ENCODE measurements at places on chromosomes 5 and 9.
A peak's percentile ranks its signal among the peaks of the same experiment; 100 is the strongest.

DNA sequence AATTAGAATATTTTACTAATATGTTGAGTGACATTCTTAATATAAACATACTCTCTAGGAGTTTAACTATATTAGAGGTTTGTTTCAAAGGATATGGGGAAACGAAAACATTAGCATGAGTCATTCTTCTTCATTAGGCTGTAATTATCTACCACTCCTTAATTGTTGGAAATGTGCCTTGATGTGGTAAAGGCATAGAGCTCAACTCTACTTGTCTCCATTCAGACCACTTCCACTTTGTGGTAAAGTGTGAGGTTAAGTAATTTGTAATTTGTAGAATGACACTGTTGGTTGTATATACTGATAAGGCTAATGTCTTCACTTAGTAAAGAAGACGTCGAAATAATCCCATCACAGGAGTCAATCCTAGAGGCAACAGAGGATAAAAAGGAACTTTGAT, 58.1 kb downstream of the HAPLN1 start:
- no peak for DNase-seq

DNA sequence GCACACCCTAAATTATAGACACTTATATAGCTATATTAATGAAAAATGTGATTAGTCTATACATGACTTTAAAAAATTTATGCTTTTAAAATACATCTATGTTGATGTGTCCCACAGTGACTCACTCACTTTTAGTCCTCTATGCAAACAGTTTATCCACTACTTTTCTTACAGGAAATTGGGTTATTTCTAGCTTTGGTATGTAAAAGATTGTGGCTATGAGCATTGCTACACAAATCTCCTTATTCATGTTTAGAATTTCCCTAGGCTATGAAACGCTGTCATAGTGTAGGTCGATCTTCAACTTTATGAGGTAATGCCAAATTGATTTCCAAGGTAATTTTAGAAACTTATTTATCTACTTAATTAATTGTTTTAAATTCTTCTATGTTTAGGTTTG, 687.4 kb downstream of the PRR16 start:
- no peak for DNase-seq

DNA sequence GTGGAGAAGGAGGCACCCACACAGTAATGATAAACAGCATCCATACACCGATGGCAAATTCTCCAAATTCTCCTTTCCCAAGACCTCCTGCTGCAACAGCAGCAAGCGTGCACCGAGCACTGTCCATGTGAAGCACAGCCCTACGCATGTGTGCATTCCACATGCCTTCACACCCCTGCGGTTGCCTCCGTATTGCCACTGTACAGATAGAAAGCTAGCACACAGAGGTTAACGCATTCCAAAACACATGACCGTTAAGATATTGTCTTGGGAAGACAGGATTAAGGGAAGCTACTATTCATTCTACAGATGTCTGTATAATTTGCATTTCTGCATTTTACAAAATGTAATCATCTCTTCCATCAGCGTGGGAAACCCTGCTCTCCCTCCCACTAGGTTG, 6.6 kb downstream of the FLT4 start:
- DNase-seq = no peak

- DNase-seq = no peak
Observed at GRCh38 chr5:112646139-112646936, 91.3 kb upstream of the APC start.

DNA sequence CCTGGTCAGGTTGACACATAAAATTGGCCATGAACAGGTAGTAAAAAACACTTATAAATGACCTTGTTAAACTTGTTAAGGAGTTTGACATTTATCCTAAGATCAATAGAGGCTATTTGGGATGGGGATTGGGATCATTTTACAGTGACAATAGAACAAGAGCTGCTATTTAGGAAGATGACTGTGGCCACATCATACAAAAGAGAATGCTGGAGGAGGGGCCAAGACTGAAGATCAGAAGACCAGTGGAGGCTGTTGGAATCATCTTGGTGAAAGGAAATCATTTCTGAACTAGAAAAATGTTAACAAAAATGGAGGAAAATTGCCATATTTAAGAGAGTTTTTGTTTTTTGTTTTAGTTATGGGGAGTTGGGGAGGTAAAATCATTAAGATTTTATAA, 304.8 kb upstream of the TLE4 start:
- DNase-seq = no peak

DNA sequence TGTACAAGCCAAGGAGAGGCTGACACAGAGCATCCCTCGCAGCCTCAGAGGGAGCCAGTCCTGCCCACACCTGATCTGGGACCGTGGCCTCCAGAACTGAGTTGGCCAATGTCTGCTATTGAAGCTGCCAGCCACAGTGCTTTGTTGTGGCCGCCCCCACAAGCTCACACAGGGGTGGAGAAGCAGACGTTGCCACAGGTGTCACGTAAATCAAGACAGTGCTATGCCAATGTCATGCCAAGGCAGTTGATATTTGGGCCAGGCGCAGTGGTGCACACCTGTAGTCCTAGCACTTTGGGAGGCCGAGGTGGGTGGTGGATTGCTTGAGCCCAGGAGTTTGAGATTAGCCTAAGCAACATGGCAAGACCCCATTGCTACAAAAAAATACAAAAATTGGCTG, 17.3 kb upstream of the TERT start:
- peak; percentile 42 for DNase-seq

- DNase-seq = peak; percentile 33
Observed at GRCh38 chr5:151772029-151772845, 483 bp downstream of the G3BP1 start.

DNA sequence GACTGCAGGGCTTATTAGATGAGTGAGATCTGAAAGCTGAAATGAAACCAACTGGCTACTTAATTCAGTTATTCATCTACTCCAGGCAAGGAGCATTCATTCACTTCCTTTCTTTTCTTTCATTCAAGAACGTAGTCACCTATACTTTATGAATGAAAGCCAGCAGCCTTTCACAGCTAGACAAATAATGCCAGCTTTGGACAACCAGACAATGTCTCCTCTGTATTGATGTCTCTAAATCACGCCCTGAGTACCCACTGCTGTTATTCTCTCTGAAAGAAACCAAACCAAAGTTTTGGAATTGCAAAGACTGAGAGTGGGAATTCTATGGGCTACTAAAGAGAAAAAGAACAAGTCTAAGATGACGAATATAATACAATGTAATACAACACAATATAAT, 121.2 kb upstream of the PTPN3 start:
- DNase-seq = no peak

DNA sequence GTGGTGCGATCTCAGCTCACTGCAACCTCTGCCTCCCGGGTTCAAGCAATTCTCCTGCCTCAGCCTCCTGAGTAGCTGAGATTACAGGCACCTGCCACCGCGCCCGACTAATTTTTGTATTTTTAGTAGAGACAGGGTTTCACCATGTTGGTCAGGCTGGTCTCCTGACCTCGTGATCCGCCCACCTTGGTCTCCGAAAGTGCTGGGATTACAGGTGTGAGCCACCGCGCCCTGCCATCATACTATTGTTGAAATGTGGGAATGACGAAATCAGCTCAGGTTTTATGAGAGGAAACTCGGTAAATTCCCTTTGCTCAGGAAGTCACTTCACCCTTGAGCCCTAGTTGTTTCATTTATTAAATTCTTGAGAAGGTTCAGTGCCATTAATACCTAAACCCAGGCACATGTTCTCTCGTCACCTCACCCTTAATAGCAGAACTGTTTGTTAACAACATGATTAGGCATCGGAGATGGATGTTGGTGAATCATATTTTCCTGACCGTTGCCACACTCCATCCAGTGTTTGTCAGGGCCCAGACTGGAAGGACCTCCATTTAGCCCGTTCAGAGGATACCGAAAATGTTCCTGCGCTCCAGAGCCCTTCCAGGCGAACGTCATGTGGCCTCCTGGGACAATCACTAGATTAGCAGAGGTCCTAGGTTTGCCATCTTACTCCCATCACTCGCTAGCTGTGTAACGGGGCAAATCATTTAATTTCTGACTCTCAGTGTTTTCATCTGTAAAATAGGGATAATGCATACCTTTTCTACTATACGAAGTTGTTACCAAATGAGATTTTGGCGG, 20.0 kb upstream of the CREBRF start:
- no peak for DNase-seq

DNA sequence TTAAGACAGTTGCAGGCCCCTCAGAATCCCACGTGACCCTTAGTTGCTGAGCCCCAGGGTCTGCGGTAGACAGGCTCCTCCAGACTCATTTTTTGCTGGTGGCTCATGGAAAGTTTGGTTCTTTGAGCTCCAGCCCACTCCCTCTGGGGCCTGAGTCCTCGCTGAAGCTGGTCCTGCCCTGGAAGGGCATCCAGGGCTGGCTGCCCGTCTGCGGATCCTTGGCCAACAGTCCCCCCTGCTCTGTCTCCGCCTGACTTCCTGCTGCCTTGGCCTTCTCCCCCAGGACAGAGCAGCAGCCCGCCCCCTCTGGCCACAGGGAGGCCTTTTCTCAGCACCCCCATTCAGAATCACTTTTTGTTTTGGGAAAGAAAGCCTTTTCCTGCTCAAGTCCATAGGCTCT, 24.4 kb downstream of the SLC6A7 start:
- no peak for DNase-seq

GRCh38 chr5:10474521-10475075, 32.9 kb downstream of the ROPN1L start:
- no peak for DNase-seq

DNA sequence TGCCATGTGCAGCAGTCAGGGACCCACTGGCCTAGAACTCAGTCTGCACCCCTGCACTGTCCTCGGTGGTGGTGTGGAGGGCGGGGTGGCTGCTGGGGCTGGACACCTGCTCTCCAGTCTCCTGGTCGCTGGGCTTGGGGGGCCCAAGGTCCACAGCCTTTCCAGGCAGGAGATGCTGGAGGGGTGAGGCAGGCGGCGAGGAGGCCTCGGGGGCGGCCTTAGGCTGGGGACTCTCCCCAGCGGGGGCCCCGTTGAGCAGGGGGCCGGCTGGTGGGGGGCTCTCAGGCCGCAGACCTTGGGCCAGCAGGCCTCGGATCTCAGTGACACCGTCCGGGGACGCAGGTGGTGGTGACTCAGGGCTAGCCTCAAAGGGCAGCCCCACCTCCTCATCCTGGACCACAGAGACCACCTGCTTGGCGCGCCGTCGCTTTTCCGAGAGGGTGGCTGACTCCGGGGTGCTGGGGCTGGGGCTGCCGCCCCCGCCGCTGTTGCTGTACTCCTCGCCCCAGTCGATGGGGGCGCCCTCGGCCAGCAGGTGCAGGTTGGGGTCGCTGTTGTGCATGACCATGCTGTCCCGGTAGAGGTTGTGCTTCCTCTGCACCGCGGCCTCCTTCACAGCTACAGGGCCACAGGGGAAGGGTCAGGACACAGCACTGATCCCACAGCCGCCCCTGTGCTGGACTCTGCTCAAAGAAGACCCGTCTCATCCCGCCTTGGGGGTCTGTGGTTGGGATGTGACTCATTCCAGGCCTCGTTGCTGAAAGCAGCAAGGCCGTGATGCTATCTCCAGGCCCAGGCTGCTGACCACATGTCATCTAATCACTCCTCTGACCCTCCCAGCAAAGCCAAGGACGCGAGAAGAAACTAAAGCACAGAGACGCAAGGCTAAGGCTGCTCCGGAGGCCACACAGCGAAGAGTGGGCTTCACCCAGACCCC, 55.8 kb downstream of the LRSAM1 start:
- DNase-seq = no peak

DNA sequence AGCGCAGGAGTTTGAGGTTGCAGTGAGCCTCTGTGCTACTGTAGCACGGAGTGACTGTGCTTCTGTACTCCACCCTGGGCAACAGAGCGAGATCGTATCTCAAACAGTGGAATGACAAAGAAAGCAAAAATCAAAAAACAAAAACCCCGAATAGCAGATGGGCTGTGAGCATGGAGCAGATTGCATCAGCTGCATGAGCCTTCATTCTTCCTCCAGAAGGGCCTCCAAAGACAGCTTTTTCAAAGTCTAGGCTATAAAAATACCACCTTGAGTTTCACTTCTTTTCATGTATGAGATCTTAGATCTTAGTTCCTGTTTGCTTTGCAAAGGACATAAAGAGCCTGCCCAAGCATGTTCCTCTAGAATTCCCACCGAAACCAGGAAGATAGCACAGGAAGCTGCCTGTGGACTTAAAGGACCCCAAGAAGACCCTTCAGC, 15.0 kb upstream of the HSPB3 start:
- no peak for DNase-seq

DNA sequence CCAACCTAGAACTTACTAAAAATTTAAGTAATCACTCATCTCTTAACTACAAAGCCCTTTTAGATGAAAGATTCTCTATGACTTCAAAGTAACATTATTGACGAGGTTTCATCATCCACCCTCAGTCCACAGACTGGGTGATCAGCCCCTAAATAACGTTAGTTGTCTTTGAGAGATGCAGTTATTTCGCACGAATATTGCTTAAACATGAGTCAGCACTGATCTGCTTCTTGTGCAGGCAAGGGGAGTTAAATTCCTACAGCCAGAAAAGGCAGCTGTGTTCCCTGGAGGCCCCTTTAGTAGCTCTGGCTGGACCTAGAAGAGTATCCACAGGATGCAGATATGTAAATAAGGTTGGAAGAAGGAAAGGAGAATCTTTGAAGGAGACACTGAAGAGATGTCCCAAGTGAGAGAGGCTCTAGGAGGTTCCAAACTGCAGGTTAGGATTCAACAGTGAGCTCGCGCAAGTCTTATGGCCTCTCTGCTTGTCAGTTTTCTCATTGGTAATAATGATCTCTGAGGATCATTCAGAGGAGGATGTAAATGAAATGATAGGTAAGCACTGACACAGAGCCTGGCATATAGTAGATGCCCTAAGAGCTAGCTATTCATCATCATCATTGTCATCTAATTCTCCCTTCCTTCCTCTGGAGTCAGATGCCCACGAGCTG, 122.2 kb upstream of the MAN2A1 start:
- DNase-seq = no peak

DNA sequence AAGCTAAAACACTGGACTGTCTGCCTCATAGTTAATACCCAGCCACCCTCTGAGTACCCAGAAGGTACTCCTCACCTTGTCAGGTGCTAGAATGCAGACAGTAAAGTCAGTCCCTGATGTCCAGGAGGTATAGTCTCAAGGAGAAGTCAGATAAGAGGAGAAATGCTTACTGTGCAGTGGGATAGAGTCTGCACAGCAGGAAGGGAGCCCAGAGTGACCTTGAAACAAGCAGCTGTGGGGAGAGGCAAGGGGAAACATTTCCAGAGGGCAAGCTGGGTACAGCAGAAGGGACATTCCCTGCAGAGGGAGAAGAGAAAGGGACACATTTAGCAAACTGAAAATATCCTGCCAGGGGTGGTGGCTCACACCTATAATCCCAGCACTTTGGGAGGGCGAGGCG, 122.7 kb downstream of the GCNT1 start:
- DNase-seq = no peak

DNA sequence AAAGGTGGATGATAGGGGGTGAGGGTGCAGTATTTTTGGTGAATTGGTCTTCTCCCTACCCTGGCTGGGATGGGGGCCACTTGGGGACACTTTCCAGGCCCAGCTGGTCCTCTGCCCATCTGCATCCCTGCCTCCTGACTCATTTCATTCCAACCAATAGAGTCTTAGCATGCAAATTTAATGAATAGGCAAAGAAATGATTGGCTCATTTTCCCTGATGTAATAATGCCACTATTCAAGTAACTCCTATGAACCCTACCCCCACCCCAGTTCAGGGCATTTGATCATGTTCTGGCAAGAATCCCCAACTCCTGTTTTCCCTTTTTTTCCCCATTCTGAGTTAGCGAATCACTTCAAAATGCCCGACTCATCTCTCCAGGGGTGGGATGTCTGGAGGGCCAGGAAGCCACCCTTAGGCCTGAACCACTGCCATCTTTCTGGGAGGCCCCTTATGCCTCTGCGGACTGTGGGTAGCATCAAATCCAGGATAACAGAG, 56.7 kb downstream of the PCDH1 start:
- no peak for DNase-seq
